ENCODE measurements at places on chromosomes 5 and 9.
A peak's percentile ranks its signal among the peaks of the same experiment; 100 is the strongest.

DNA sequence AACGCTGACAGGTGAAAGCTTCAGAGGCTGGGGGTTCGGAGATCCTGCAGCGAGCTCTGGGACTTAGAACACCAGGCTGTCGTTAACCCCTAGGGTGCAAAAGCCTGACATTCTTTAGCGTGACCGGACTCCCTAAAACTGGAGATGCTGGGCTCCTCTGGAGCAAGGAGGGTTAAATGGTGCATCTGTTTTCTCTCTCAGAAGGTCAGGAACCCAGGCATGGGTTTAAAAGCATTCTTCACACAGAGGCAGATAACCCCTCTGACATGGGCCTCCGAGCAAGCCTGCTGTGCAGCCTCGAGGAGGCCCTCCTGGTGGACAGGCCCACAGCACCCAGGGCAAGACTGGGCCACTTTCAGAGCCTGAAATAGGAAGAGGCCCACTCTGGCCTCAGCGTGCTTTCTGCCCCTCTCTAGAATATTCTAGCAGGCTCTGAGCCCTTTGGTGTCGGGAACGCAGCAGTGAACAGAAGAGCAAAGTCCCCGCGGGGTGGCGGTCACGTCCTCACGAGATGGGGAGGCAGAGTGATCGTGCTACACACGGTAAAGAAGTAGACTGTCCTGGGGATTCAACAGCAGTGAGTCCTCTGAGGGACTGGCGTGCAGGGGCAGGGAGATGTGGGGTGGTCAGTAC lies 124.8 kb downstream of the COL23A1 start:
- no peak for DNase-seq

- no peak for DNase-seq
Observed at GRCh38 chr9:82117026-82117811, 128.6 kb downstream of the SPATA31D1 start.

GRCh38 chr5:87120518-87121303 lies 147.0 kb upstream of the RASA1 start:
- peak; percentile 22 for DNase-seq

DNA sequence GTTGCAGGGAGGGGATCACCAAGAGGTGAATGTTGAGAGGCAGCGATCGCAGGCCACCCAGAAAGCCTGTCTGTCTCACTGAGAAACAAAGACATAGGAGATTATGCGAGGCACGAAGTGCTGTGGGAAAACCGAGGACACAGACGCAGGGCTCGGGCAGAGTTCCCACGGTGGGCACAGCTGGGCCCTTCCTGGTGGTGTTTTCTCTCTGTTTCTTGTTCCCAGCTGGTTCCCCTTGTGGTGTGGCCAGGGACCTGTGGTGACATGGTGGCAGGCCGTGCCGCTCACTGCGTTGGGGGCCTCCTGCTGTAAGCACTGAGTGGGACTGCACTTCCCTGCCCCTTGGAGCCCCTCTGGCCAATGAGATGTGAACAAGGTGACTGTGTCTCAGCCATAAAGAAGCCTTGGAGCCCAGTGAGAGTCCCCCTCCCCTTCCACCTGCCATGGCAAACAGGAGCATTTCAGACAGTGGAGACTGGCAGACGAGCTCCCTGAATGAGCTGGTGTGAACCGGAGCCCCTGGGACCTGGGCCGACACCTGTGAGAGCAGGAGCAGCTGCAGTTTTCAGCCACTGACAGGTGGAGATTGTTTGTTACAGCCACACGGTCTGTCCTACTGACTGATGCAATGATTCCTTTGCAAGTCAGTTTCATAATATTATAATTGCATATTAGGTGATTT lies 13.2 kb upstream of the IRX4 start:
- no peak for DNase-seq

GRCh38 chr5:56412601-56413379 lies 179.7 kb upstream of the ANKRD55 start:
- no peak for DNase-seq

GRCh38 chr5:42813533-42813932 lies 1.8 kb upstream of the SELENOP start:
- no peak for DNase-seq

DNA sequence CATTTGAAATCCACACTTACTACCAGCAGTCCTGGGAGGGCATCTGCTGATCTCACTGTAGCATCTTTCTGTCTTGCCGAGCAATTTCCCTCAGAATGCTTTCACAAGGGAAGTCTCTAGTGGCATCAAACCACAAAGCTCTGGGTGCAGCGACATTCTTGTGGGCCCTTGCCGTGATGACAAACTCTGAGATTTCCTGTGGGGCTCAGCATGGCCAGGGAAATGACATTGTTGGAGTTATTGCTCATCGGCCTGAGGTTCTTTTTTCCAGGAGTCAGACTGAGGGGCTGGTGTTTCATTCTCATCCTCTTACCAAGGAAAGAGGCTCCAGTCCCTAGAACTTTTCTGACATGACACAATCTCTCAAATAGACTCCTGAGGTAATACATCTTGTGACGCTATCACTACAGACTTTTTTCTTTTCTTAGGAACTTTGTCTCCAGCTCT lies 51.4 kb downstream of the PFDN1 start:
- no peak for DNase-seq

- no peak for DNase-seq
Observed at GRCh38 chr5:61123145-61123544, 39.1 kb downstream of the SMIM15 start.

DNA sequence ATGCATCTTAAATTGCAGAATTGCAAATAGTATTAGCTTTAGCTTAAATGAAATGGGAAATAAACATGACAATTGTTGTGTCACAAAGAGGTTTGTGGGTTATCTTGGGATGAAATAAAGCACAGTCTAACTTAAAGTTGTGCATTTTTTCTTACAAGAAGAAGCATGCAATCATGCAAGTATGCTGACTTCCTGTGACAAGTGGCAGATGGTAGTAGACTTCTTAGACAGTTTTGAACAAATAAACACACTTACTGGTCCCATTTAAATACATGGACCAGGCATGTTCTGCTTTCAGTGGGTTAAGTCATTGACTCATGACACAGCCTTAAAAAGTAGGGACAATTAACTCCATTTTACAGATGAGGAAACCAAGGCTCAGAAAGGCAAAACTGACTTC lies 15.9 kb upstream of the C5orf63 start:
- no peak for DNase-seq

GRCh38 chr5:135398160-135398854 lies 724 bp downstream of the MACROH2A1 start:
- DNase-seq: peak; percentile 71

GRCh38 chr5:135568246-135568645 lies 10.5 kb downstream of the CXCL14 start:
- no peak for DNase-seq

DNA sequence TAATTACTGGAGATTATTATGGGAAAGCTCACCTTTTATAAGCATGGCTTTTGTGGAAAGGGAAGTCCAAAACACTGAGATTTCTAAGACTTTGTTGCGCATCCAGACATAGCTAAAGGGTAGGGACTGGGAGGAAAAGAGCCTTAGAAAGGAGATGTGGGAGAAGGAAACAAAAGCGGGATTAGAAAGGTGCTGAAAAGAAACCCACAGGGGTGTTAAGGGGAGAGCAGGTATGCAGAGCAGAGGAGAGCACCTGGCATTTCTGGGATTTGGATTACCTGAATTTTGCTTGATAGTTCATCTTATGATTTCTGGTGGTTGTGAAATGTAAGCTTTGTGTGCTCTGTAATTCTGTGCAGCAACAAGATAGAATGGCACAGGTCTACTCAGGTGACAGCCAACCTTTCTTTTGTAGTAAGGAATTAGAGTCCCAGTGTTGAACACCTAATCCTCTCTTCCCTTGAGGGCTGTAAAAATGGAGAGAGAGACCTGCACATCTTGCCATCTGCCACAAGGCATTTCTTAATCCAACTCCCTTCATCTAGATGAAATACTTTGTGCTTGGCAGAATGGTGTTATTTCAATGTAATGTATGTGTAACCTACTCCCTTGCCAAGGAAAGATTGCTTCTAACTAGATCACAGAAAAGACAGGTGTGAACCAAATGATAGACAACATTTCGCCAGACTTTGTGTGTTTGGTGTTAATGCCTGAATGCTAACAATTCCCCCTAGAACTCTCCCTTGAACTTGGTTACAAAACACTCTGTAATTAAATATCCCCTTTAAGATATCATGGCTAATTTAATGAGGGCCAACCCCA lies 47.4 kb downstream of the ATPSCKMT start:
- no peak for DNase-seq

- peak; percentile 31 for DNase-seq
Observed at GRCh38 chr5:43191740-43192557, at the start of gene NIM1K. NIM1K (plus strand) TSS chr5:43192225; CDS start chr5:43245776, 53,551 bp downstream.
